Left forelimb (tissue), 1 donor: ENCODE measurements at places on chromosomes 1 and 21.

GRCh38 chr1:43802356-43802980 lies 95.1 kb downstream of the ST3GAL3 start:
- DNase-seq, result no peak

- no peak for DNase-seq
Observed at GRCh38 chr1:221230605-221231004, 351.4 kb downstream of the HLX start.

DNA sequence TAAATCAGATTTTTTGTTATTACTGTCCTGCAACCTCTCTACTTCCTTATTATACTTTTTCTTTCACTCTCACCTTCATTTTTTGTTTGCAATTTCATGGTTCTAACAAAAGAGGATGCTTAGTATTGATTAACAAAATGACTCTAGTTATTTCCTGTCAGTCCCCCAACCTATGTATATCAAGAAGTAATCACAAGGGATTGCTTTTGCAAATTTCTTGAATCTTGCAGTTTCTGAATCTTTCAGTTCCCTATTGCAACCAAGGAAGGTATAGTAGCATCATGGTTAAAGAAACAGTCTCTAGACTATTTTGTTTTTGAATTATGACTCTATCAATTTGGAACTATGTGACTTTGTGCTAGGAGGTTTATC lies 446.9 kb downstream of the NEGR1 start:
- no peak for DNase-seq

- no peak for DNase-seq
Observed at GRCh38 chr1:205170532-205171269, 40.8 kb downstream of the DSTYK start.

GRCh38 chr1:99645699-99646531 lies at the start of gene PALMD:
Gene PALMD (plus strand): TSS chr1:99646113. CDS start chr1:99646318, 205 bp downstream.
- DNase-seq, result peak; percentile 72

DNA sequence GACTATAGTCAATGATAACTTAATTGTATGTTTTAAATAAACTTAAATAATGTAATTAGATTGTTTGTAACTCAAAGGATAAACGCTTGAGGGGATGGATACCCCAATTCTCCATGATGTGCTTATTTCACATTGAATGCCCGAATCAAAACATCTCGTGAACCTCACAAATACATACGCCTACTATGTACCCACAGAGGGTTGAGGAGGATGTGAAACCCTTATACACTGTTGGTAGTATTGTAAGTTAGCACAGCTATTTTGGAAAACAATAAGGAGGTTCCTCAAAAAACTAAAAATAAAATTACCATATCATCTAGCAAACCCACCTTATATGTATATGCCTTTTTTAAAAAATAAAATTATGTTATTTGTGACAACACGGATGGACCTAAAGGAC lies 198.6 kb downstream of the MRPL39 start:
- no peak for DNase-seq

GRCh38 chr1:80639777-80640533 lies 1160.8 kb upstream of the ADGRL2 start:
- no peak for DNase-seq

DNA sequence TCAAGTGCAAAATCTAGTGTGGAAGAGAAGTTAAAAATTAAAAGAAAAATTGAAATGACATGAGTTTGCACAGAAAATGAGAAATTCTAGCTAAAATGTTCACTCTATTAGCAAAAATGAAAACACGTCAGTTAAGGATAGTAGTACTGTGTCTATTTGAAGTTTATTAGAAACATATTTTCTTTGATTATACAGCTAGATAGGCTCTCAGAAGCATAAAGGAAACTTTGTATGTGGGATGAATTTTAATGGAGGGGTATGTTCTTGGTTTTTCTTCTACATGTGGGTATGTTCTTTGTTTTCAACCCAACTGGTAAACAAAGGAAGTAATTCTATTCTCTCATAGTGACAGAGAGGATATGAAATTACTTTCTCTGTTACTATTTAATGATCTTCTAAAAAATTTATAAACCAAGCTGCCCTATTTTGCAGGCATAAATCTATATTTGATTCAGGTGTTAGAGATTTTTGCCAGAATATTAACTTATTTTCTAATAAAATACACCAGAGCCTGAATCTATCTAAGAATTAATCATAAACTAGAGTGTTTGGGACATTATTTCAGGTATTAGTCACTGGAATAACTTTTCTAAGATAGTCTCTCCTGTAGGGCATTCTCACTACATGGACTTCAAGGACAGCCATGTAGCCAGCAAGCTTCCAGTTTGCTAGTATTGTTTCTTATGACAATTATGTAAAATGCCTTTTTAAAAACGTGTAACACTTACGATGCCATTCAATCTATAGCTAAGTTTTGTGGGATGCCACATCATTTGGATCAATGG lies 15.8 kb downstream of the GPSM2 start:
- no peak for DNase-seq

- no peak for DNase-seq
Observed at GRCh38 chr1:195948123-195948895, 659.9 kb downstream of the KCNT2 start.

- no peak for DNase-seq
Observed at GRCh38 chr1:208803011-208803811, 559.0 kb upstream of the PLXNA2 start.

DNA sequence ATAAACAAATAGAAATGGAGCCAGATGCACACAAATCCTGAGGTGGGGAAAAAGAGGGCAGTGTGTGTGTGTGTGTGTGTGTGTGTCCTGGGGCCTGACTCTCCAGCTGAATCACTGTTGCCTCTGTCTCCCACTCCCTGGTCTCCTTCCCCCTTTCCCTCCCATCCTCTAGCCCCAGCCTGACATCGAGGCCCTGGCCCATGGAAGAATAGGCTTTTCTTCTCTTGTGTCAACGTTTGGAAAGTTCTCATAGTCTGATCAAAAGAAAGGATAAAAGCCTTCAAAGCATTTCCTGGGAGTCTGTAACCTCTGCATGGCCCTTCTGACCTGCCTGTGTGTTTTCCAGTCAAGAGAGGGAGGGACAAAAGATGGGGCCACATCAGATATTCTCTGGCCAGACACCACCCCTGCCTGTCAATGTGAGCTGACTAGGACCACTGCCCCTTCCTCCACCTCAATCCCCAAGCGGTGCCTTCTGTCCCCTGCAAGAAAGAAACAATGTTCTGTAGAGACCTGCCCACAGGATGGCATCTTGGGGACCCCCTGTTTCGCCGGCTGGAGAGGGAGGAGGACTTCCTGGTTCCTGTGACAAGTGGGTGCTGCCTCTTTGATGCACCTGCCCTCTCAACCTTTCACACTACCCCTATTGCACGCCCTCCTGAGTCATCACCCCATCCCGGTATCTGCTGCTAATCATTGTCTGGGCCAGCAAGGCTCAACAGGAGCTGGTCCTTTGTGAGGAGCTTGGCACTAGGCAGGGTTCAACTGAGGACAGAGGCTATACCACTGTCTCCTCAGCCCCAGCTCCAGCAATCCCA lies 16.2 kb downstream of the KCNJ10 start:
- DNase-seq, result no peak

DNA sequence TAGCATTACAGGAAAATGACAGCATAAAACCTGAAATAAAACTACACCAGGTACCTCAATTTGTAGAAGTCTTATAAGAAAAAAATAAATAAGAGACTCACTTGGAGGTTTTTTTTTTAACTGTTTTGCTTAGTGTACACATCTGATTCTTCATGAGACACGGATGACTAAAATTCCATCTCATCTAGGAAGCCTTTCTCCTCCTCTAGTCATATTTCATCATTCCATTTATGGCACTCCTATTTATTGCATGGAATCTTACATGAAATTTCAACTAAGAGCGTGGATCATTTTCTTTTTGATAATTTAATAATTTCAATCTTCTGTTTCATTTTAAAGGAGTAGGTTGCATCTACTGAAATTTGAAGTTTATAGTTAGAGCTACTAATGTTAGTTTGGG lies 1.6 kb upstream of the PTGS2 start:
- DNase-seq, result no peak

GRCh38 chr1:66833112-66833511 lies 32.0 kb upstream of the INSL5 start:
- no peak for DNase-seq

DNA sequence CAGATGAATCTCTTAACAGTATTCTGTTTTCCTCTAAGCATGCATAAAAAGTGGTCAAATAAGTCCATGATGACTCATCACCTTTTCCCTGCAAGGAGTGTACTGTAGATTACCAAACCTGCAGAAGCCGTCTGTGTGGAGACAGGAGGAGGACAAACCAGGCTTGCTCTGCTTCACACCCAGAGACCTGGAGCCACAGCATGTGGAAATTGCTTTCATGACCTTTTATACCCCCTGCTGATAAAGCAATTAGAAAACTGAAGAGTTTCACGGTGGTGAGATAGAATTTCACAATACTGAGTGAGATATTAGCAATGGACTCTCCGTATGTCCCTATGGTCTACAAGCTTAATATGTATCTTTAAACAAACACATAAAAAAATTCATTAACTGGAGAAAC lies 9.4 kb downstream of the CORT start:
- DNase-seq, result no peak

DNA sequence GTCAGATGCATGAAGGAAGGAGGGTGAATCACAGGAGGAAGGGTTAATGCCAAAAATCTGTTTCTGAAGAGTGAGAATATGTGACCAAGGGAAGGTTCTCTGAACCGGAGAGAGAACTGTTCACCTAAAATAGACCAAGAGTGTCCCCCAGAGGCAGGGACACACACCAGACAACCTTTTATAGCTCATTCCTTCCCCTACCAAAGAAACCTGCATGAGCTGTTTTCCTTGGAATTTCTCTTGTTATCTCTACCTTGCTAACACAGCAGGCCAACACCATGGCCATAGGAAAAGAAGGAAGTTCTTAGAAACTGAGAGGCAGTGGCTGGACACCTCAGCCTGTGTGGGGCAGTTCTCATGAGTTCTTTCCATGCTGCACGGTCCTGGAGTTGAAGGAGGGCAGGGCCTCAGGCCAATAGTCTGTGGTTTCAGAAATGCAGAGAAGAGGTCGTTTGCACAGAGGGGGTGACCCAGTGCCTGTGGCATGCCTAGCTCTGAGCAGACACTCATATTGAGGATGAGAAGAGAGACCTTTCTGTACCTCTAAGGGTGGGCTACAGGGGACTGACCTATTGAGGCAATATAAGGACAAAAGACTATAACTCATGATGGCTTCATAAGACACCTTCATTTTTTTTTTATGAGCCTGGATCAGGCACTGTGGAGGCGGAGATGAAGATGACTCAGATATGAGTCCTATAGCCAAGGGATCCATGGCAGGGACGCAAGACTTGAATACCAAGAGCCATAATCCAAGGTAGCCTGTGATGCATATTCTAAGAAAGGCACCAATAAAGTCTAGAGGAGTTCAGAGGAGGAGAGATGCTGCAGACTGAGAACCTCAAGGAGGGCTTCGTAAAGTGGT lies 39.4 kb downstream of the IGFN1 start:
- peak; percentile 25 for DNase-seq

- no peak for DNase-seq
Observed at GRCh38 chr1:12542138-12542465, 75.9 kb downstream of the DHRS3 start.

DNA sequence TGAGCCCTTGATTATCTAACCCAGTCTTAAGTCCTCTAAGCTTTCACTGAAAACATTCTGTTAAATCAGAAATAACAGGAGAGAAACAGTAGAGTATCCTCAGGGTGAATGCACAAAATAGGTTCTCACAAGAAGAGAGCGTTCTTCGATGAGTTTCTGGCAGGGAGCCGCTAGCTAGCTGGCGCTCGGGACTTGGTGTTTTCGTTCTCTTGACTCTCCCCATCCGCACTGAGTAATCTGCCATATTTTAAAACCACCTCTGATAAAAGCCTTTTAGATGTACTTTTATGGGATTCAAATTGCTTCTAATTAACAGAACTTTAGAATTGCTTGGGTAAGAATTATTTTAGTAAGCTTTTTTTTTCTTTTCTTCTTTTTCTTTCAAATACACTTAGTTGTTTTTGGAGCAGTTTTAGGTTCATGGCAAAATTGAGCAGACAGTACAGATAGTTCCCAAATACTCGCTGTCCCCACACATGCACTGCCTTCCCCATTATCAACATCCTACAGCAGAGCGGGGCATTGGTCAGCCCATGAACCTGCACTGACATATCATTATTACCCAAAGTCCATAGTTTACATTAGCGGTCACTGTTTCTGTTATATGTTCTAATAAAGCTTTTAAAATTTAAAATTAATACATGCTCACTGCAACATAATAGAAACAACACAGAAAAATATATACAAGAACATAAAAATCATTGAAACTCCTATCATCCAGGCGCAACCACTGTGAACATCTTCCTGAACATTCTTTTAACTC lies 35.4 kb downstream of the PRDM2 start:
- no peak for DNase-seq

DNA sequence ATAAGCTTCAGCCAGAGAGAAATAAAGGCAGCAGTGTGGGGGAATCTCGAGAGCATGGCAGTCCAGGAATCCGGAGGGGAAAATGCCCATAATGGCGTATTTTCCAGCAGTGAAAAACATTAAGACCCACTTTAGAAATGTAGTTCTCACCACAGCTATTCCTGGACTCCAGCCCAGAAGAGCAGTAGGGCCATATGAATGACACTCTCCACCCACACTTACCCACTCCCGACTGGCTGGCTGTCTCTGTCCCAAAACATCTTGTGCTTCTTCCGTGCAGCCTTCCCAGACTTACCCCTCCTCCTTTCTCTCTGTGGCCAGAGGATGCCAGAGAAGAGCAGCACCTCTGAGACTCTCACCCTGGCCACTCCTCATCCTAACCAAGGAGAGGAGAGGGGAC lies 56.4 kb downstream of the TRABD2B start:
- DNase-seq, result no peak

- peak; percentile 38 for DNase-seq
Observed at GRCh38 chr21:41366522-41367151, 4.8 kb downstream of the MX2 start.

DNA sequence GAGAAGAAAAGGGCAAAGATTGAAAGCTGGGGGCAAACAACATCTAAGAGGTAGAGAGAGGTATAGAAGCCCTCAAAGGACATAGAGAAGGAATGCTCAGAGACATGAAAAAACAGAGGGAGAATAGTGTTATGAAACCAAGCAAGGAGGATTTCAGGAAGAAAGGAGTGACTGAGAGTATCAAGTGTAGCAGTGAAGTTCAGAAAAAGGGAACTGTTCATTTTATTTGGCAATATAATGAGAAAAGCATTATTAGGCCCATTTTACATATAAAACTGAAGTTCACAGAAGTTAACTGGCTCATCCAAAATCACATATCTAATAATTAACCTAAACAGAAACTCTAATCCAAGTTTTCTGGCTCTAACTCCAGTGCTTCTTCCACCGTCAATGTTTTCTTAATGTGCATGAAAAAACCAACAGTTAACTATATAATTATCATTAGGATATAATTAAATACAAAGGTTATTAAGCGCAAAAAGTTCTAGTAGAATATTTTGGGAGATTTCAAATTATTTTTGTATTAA lies 17.7 kb downstream of the NEXN start:
- no peak for DNase-seq
